Midbrain (tissue), 1 donor: ENCODE measurements at places on chromosomes 4 and X.
A peak's percentile ranks its signal among the peaks of the same experiment; 100 is the strongest.

DNA sequence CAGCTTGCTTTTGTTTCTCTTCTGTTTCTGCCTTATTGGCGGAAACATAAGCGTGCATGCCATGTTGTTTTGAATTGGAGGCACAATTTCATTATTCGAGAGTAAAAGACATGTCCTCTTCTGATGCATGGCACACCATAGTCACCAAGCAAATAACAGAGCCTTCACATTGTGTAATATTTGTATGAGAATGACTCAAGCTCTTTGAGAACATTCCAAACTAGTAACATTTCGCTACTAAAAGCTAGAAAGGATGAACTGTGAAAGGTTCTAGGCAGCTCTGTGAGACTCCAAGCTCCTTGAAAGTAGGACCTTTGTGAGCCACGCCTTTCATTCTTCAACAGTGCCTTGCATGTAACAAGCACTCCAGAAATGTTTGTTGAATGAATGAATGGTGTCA lies 9.2 kb upstream of the ANXA3 start:
- no peak for DNase-seq

DNA sequence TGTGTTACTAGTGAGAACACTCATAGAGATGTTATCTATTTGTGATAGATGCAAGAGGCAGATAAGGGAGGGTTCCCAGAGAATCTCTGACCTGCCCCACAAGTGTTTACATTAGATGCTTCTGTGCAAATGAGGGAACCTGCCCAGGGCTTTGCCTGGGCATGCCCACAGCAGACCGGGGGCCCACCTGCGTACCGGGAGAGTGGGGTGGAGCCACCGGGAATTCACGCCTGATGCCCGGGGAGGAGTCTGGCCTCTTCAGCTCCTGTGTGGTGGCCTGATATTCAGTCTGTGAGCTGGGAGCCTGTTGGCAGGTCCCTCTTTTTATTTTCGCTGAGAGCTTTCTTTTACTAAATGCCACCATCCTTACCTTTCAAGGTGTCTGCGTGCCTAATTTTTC lies 155.7 kb downstream of the SNCA start:
- no peak for DNase-seq

DNA sequence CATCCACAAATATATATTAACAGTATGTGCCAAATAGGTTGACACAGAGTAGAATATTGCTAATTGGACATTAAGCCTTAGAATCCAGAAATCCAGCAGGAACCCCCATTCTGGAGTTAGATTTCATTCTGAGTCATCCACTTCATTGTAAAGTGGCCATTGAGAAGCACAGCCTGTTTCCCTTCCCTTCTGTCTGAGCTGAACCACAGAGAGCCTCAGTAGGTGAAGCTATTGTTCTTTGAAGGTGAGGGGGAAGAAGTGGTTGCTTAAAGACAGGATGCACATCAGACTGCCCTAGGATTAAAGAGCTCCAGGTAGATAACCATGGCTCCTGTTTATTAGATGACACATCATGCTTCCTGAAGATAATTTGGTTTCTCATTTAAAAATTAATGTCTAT lies 30.6 kb upstream of the MCF2 start:
- no peak for DNase-seq

DNA sequence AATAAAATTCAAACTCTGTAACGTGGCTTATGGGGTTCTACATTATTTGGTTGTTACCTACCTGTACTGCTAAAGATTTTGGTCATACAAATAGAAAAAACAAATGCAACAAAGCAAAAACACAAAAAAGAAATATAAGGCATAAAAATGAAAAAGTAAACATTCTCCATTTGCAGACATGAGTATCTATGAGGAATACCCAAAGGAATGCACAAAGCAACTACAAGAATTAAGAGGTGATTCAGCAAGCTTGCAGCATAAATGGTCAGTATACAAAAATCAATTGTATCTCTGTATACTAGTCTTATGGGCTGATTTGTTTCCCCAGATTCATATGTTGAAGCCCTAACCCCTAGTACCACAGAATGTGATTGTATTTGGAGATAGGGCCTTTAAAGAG lies 3.6 kb upstream of the PDE5A start:
- no peak for DNase-seq

GRCh38 chr4:107432451-107432850 lies 287.6 kb downstream of the PAPSS1 start:
- no peak for DNase-seq

GRCh38 chrX:6021316-6022091 lies 207.2 kb downstream of the NLGN4X start:
- peak; percentile 62 for DNase-seq
